ENCODE measurements at places on chromosomes 3 and 15. TPM values are rescaled to one million over a fixed set of nuclear protein-coding genes. Genes with fewer than 3 reads are reported as not detected.

GRCh38 chr15:77025941-77026411 lies 31.1 kb downstream of the PSTPIP1 start:
- no peak for DNase-seq

DNA sequence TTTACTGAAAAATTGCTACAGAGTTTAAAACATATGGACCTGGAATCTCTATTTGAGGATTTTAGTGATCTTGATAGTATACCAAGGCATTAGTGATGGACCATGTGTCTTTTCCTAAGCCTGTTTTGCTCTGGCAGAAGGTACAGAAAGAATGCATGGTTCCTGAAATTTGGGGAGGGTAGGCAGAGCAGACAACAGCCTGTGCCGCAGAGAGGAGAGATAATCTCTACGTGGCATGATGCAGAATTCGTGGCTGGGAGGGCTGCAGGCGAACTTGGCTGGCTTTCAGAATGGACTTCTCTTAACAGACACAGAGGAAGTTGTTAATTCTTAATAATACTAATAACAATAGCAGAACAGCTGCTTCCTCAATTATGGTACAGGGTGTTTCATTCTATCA lies 137.5 kb upstream of the FOXB1 start:
- DNase-seq: no peak

Gene TARS3
- 16.7 TPM for total RNA-seq

- no peak for DNase-seq
Observed at GRCh38 chr15:35397027-35397426, 148.9 kb downstream of the DPH6 start.

DNA sequence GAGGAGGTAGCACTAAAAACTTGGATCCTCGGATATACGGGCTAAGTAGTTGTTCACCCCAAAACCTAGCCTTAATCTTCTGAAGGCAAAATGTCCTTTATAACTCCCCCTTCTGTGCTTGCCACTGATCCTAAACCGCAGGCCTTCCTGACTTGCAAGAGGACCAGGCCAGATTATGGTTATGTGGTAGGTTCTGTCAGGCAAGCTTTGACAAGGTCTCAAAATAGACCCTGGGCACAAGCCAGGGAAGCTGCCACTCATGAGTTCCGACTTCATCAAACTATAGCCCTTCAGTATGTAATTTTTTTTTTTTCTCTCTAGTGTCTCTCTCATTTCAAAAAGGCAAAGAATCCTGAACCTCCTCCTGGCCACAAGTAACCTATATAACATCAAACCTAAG lies 3.2 kb downstream of the LRRFIP2 start:
- no peak for DNase-seq

Data from esophagus muscularis mucosa (tissue), 4 donors.